Non-pigmented ciliary epithelial cell (primary cell): ENCODE measurements at places on chromosomes 1 and 21.

GRCh38 chr1:167594822-167595221 lies 35.2 kb upstream of the RCSD1 start:
- DNase-seq, result no peak

DNA sequence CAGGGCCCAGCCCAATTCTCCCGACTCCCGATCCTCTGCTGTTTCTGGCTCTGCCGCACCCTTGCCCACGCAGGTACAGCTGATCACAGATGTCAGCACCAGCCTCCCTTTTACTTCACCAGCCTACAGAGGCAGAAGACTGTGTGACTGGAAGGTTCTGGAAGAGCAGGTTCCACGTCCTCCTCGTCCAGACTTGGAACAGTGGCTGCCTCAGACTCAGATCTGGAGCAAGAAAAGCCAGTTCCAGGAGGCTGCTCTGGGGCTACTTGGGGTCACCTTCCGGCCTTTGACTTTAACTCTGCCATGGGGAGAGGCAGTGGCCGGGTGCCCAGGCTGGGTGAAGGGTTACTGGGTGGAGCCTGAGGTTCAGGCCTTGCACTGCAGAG lies 16.1 kb upstream of the KLHDC7A start:
- no peak for DNase-seq

GRCh38 chr1:98763488-98764150 lies 102.1 kb downstream of the SNX7 start:
- no peak for DNase-seq

DNA sequence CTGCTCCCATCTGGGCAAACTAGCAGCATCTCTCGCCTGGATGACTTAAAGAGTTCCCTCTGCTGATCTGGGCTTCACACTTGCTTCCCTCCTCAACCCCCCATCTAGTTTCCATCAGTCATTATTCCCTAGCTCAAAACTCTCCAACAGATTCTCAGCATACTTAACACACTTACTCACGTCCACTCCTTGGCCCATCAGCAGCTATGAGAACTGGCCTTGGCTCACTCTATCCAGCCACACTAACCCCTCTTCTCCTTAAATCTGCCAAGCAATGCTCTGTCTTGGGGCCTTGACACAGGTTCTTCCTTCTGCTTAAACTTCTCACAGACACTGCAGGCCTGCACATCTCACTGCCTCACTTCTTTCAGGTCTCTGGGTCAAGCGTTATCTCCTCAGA lies 41.6 kb downstream of the GNG12 start:
- peak; percentile 88 for DNase-seq
